ENCODE measurements at places on chromosomes 7 and 10.

DNA sequence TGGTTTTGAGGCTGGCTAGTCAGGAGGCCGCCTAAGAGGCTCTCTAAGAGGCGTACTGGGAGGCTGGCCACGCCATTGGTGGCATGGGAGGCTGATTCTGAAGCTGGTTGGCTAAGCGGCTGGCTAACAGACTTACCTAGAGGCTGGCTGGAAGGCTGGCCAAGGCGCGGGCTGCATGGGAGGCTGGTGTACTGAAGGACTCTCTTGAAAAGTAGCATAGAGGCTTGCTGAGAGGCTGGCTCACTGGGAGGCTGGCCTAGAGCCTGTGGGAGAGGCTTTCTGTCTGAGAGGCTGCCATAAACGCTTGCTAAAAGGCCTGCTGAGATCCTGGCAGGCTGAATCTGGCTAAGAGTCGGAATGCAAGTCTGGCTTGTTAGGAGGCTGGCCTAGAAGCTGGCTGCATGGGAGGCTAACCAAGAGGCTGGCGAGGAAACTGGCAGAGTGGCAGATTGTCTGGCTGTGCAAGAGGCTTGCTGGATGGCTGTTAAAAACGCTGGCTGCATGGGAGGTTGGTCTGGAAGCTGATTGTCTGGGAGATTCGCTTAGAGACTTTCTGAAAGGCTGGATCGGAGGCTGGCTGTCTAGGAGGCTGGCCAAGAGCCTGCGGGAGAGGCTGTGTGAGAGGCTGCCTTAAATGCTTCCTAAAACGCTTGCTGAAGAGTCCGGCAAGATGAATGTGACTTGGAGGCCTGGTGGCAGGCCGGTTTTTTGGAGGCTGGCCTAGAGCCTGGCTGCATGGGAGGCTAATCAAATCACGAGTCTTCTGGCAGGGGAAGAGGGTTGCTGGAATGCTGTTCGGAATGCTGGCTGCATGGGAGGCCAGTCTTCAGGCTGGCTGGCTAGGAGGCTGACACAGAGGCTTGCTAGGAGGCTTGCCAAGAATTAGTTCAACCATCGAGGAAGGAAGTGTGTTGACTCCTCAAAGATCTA lies 134.2 kb downstream of the OR13A1 start:
- DNase-seq, result no peak

DNA sequence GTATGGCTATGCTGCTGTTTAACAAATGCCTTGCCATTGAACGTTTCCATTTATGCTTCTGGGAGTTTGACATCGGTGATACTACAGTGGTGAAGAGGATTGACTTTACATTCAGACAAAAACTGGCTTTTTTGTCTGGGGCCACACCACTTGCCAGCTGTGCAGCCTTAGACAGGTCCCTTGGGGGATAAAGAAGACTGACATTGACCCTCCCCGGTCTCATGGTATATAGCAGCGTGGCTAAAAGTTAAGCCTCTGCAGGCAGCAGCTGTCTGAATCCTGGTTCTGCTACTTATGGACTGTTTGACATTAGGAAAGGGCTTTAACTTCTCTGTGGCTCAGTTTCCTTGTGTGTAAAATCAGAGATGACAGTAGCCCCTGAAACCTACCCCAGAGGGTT lies 42.0 kb upstream of the PTF1A start:
- no peak for DNase-seq

GRCh38 chr7:8126601-8127167 lies 135.3 kb downstream of the ICA1 start:
- no peak for DNase-seq

DNA sequence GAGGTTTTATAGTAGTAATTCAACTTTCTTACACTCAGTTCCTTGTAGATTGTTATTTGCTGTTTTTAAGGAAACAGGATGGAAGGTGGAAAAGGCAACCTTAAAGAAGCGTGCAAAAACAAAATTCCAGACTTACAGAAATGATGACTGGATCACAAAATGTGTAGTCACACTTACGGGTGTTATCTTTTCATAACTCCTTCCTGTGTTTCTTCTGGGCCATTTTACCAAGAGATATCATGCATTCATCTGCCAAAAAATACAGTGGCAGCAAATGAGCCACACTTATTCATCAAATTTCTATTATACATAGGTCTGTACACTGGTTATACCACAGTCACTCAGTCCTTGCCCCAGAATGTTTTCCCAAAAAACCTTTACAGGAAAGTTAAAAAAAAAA lies 94.3 kb upstream of the IL6 start:
- DNase-seq, result no peak

DNA sequence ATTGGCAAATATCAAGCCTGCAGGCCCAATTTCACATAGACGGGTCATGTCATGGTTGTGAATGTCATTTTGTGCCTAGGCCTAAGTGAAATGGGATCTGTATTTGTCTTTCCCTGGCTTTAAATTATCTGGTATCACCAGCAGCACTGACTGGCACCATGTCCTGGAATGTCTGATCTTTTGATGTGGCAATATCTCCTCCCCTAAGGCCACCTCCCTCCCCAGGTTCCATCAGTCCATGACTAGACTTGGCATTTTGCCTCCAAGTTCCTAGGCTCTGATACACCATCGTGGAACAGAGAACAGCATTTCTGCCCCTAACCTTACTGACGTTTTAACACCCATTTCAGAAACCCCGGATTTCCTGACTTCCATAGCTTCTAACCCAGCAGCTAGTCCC lies 513.9 kb downstream of the GALNT17 start:
- DNase-seq, result no peak

GRCh38 chr10:124126145-124126982 lies 33.0 kb upstream of the CHST15 start:
- no peak for DNase-seq

DNA sequence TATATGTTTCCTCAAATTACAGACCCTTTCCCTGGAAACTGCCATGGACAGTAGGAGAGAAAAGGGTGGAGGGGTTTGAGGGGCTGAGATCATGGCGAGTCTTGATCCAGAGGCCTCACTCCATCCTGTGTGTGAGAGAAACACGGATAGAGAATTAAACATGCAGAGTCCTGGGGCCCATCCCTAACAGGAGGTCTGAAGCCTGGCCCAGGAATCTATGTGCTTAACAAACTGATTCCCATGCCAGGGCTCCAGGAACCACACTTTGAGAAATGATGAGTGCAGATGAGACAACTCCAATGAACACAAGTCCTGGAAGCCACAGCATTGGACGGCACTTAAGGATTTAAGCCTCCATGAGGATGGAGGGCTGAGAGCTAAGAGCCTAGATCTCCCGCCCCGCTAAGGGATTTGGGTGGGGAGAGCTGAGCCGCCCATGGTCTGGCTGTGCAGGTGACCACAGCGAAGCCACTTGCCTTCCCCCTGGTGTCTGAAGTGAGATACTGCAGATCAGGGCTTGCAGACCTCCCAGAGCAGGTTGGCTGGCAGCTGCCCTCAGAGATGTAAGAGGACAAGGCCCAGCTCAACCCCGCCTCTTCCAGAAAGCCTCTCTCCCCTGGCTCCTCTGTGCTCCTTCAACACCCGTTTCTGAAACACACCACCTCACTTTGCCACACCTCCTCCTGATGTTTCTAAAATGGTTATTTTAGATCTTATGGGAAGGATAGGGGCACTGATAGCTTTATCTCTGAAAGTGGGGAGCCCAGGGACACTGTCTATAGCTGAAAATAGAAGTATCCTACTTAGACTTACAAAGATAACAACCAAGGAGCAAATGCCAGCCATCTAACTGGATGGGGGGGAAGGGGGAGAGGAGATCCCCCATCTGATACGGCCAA lies 24.8 kb upstream of the EIF5AL1 start:
- DNase-seq, result no peak

- no peak for DNase-seq
These were observed 9.4 kb downstream of the LIMK1 start for GRCh38 chr7:74092964-74093471.

GRCh38 chr10:119166564-119166963 lies 1.1 kb upstream of the SFXN4 start:
- no peak for DNase-seq

DNA sequence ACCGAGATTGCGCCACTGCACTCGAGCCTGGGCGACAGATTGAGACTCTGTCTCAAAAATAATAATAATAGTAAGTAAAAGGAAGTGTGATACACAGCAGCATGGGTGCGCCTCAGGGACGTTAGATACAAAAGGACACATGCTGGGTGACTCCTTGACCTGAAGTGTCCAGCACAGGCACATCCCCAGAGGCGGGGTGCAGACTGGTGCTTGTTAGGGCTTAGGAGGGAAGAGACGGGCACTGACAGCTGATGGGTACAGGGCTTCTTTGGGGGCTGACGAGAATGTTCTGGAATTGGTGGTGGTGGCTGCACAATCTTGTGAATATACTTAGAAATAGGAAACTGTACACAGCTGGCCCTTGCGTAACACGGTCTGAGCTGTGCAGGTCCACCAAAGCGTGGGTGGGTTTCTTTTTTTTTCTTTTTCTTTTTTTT lies 61.8 kb upstream of the DNAJB6 start:
- DNase-seq, result no peak

DNA sequence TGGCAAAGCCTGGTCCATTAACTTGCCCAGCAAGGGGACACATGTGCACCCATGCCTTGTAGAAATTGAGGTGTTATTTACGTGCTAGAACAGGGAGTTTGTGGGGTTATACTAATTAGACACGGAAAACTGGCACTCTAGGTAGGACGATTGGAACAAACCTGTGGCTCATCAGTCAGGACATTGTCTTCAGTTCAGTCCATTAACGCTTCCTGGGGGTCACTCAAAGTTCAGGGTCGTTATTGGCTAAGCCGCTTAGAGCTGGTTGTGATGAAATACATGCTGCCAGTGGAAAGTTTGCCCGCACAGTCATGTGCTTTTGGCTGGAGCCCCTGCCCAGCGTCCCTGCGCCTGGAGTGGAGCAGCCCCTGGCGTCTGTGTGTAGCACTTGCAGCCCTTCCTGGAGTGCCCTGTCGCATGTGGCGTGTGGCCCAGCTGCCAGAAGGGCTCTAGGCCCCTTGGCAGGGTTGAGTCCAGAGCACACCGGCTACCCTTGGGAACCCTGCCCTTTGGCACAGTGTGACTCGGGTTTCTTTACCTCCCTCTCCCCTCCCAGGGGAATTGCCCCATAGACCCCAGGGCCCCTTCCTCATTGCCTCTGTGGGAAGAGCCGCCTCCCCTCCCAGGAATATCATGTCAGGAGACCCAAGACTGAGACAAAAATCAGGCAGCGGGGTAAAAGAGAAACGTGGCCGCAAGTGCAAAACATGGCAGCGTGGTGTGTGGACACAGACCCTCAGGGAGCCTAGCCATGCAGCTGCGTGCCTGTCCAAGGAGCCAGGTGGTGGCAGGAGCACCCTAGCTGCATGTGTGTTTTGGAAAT lies 9.8 kb downstream of the ZNF775 start:
- DNase-seq, result no peak

- DNase-seq, result no peak
These were observed 33.1 kb downstream of the DENND2A start for GRCh38 chr7:140607441-140607989.

DNA sequence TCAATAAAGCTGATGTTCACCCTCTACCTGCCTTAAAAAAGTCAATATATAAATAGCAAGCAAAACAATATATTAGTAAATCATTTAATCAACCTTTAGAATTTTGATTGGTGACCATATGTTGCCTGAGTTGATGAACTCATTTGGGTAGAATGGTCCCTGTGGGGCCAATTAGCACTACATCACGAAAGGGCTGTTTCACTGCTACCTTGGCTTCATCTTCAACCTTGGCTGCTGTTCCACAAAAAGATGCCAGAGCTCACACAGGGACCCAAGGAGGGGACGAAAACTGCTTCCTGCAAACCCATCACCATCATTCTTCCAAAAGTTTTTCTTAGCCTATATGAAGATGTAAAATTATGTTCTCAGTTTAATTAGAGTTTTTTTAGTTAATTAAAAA lies 35.4 kb upstream of the HBP1 start:
- no peak for DNase-seq

DNA sequence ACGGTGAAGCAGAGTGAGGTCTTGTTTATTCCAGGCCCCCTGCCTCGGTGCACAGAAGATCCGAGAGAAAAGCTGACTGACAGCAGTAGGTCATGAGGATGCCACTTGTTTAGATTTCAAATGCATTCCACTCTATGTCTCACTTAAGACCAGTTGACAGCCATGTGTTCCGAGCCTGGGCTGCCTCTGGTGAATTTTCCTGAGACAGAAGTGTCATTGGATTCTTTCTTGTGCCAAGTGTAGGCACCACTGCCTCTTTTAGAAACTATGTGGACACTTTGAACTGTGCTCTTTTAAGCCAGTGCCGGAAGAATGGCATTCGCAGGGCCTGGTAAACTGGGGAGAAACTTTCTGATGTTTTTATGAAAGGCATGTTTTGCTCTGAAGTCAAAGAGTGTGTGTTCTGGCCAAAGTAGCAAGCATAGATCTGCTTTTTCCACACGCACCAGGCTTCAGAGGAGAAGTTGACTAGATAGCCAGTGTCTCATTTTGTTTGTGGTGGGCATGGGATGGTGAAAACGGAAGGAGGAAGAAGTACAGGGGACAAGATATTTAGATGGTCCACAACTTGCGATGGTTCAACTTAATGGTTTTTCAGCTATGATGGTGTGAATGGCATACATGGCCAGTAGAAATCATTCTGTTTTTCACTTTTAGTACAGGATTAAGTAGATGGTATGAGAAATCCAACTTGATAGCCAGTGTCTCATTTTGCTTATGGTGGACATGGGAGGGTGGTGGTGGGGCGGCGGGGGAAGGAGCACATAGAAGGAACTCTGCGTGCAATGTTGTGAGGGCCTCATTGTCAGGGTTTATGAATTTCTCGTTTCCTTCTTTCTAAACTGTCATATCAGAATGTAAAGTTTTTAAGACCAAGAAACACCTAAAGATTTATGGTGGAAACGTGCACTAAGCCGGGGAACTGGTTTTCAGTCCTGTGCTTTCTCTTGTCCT lies 41.5 kb downstream of the CYP17A1 start:
- DNase-seq, result no peak

DNA sequence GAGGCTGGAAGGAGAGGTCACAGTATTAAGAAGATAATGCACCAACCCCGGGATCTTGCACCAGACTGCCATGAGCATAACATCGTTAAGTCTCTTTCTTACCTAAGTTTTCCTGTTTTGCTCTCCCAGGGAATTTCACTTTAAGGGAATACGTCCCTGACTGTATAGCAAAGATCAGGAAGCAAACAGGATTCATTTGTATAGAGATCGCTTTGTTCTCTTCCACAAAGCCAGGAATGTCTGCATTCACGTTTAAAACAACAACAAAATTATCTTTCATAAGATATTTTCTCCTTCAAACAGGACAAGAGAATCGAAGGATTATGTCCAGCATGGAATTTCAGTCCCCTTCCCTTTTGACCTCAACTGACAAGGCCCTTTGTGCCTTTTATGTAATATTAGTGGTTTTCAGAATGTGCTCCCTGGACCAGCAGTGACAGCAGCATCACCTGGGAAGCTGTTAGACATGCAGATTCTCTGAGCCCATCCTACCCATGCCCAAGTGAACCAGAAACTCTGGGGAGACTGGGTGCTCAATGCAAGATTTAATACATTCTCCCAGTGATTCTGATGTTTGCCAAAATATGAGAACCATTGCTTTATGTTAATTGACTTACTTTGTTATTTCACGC lies 286.3 kb downstream of the FGFR2 start:
- no peak for DNase-seq

DNA sequence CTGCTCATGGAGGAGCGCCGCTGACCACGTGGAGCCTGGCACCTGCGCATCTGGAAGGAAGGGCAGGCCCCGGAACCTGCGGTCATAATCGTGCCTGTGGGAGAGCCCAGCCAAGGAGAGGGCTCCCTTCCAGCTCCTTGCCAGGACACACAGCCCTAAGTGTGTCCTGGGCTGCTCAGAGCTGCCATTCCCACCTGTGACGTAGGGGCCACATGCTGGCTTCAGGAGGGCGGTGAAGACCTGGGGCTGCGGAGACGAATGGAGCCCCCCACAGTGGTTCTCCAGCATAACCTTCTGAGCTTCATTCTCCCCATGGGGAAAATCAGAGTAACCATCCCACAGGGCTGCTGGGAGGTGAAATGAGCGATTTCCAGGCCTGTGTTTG lies 127.6 kb upstream of the CHST15 start:
- DNase-seq, result no peak

Data from activated CD4-positive, alpha-beta T cell treated with anti-CD3 and anti-CD28 coated beads for 24 hours (primary cell).